ENCODE measurements at places on chromosomes 13 and 19. TPM values are rescaled to one million over a fixed set of nuclear protein-coding genes. Genes with fewer than 3 reads are reported as not detected.

The KEAP1 gene
- 49.2 TPM for total RNA-seq

- no peak for DNase-seq
- no peaks in the 10 kb centered on the region for H3K27me3 ChIP-seq
- no peaks in the 10 kb centered on the region for H3K4me1 ChIP-seq
- no peaks in the 10 kb centered on the region for H3K36me3 ChIP-seq
These were observed 2.7 kb downstream of the CNMD start for GRCh38 chr13:52736891-52737290.

GRCh38 chr13:46527237-46527636, 25.7 kb upstream of the LRCH1 start:
- DNase-seq: no peak
- no peaks in the 10 kb centered on the region for H3K36me3 ChIP-seq
- H3K4me1 ChIP-seq: no peaks in the 10 kb centered on the region
- no peak overlapping the region for H3K27ac ChIP-seq
- no peak overlapping the region for H3K4me3 ChIP-seq
- H3K27me3 ChIP-seq: no peaks in the 10 kb centered on the region

DNA sequence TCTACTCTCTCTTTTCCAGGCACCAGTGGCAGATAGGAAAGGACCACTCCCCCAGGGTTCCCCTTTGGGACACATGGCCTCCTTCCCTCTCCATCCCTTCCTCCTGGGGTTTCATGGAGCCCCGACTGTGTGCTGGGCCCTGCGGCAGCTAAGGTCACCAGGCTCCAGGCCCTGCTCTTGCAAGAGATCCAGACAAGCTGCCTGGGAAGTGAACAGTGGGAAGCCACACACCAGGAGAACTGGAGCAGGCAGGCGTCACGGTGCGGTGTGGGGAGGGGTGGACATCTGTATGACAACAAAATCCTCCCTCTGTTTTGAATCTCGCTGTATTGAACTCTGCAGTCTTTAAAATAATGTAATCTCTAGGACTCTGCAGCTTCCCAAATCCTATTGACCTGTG, 330.1 kb downstream of the UQCRFS1 start:
- H3K27ac ChIP-seq: no peak overlapping the region
- H3K4me1 ChIP-seq: no peaks in the 10 kb centered on the region
- no peak for DNase-seq
- H3K36me3 ChIP-seq: no peaks in the 10 kb centered on the region
- no peak overlapping the region for H3K4me3 ChIP-seq

DNA sequence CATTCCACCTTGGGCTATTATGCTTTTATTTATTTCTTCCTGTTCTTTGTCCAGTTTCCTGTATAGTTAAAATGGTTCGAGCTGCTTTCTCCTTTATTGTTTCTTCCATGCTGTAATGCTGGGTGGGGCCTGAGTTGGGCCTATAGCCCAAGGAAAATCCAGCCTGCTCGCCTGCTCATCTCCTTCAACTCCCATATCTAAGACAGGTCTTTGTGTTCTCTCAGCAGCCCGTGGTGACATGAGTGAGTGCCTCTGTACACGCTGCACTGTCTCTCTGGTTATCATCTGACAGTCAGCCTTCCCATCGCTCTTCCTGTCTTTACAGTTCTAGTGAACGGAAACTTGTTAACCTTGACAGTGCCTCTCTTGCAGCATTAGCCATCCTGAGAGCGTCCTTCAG, 221.9 kb upstream of the SLC10A2 start:
- no peak overlapping the region for H3K27ac ChIP-seq
- H3K27me3 ChIP-seq: no peaks in the 10 kb centered on the region
- no peak for DNase-seq
- H3K4me3 ChIP-seq: no peak overlapping the region

The RPL18A gene
- 3,117 TPM for total RNA-seq

The TEX101 gene
- total RNA-seq: not detected

DNA sequence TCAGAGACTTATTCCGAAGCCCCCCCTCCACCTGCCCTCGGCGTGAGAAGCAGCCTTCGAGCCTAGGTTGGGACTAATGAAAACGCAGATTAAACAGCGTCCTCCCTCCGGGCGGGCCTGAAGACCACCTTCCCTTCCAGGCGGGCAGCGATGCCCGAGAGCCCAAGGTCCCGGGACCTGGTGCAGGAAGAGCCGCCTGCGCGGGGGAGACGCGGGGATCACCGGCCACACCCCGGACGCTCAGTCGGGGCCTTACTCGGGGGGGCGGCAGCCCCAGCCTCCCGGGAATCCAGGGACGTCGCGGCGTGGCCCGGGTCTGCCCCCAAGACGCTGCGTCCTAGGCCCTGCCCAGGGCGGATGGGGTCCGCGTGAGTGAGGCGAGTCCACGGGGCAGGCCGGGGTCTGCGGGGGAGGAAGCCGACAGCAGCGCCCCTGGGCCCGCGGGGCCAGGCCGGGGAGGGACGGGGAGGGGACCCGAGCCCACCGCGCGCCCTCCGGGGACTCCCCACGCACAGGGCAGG, 33.3 kb upstream of the SPACA7 start:
- H3K27me3 ChIP-seq: no peaks in the 10 kb centered on the region
- no peaks in the 10 kb centered on the region for H3K4me1 ChIP-seq
- no peak overlapping the region for H3K27ac ChIP-seq
- no peak for DNase-seq
- H3K36me3 ChIP-seq: no peaks in the 10 kb centered on the region
- H3K4me3 ChIP-seq: no peak overlapping the region

The LILRB2 gene
- 0.58 TPM for total RNA-seq

The ZNF491 gene
- total RNA-seq: 3.0 TPM

- H3K4me1 ChIP-seq: no peaks in the 10 kb centered on the region
- no peaks in the 10 kb centered on the region for H3K36me3 ChIP-seq
- H3K27me3 ChIP-seq: peaks cover 3% of the 10 kb centered on the region
- H3K4me3 ChIP-seq: no peak overlapping the region
These were observed 67.4 kb upstream of the NFIC start for GRCh38 chr19:3298853-3299449.

The OR10H4 gene
- total RNA-seq: not detected

The CYP2F1 gene
- total RNA-seq: not detected

DNA sequence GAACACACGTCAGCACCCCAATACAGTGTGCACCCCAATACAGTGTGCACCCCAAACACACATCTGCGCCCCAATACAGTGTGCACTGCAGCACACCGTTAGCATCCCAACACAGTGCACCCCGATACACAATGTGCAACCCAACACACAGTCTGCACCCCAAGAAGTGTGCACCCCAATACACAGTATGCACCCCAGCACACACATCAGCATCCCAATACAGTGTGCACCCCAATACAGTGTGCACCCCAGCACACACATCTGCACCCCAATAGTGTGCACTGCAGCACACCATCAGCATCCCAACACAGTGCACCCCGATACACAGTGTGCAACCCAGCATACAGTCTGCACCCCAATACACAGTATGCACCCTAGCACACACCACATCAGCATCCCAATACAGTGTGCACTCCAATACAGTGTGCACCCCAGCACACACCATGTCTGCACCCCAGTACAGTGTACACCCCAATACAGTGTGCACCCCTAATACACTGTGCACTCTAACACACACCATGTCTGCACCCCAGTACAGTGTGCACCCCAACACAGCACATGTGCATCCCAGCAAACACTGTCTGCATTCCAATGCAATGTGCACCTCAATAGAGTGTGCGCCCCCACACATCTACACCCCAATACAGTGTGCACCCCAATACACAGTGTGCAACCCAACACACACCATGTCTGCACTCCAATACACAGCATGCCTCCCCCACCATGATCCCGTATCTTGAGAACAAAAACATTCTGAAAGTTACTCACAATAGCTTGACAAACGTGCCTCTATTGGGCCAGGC, 855 bp upstream of the CARS2 start:
- no peaks in the 10 kb centered on the region for H3K27me3 ChIP-seq
- H3K4me3 ChIP-seq: peak overlapping the region; percentile 49
- no peak for DNase-seq
- H3K36me3 ChIP-seq: peaks cover 3% of the 10 kb centered on the region

GRCh38 chr13:110424569-110425443, 117.7 kb downstream of the COL4A2 start:
- no peak overlapping the region for H3K4me3 ChIP-seq
- no peak overlapping the region for H3K27ac ChIP-seq
- peaks cover 11% of the 10 kb centered on the region for H3K4me1 ChIP-seq
- no peaks in the 10 kb centered on the region for H3K36me3 ChIP-seq

DNA sequence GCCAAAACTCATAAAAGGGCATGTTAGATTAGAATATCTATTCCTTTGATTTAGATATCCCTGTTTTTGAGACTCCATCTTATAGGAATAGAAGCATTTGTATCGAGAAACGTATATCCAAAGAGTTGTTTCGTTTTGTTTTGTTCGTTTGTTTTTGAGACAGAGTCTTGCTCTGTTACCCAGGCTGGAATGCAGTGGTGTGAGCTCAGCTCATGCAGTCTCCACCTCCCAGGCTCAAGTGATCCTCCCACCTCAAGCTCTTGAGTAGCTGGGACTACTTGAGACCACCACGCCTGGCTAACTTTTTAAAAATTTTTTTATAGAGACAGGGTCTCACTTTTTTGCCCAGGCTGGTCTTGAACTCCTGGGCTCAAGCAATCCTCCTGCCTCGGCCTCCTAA, 26.6 kb upstream of the ZMYM5 start:
- DNase-seq: no peak
- H3K36me3 ChIP-seq: no peaks in the 10 kb centered on the region
- H3K4me3 ChIP-seq: no peak overlapping the region
- no peaks in the 10 kb centered on the region for H3K4me1 ChIP-seq

The PRSS57 gene
- total RNA-seq: not detected

GRCh38 chr19:439167-439900, 21.5 kb downstream of the SHC2 start:
- no peaks in the 10 kb centered on the region for H3K27me3 ChIP-seq
- no peak for DNase-seq
- H3K4me1 ChIP-seq: no peaks in the 10 kb centered on the region
- H3K4me3 ChIP-seq: no peak overlapping the region

The NTN5 gene
- total RNA-seq: 2.3 TPM

The ZNF302 gene
- 50.8 TPM for total RNA-seq

The OSCAR gene
- total RNA-seq: 0.64 TPM

The SRRM5 gene
- total RNA-seq: 0.83 TPM

The ZNF723 gene
- total RNA-seq: not detected

The ZNF541 gene
- total RNA-seq: 0.53 TPM

The FUT1 gene
- 0.32 TPM for total RNA-seq

DNA sequence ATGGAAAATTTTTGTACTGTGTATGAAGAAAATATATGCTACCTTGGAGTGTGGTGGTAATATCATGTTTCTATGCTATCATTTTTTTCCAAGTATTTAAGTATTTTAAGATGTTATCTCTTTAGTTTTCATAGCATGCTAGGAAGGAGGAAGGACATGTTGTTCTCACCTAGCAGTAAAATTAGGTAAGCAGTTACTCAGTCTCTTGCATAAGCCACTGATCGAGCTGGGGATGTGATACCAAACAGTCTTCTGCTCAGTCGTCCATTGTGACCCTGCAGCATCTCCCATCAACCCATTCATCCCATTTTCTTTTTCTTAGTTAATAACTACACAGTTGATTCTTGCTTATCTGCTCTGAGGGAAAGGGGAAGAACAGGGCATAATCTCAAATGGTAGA, 130.6 kb downstream of the KLF5 start:
- no peak overlapping the region for H3K27ac ChIP-seq
- H3K36me3 ChIP-seq: no peaks in the 10 kb centered on the region
- no peaks in the 10 kb centered on the region for H3K27me3 ChIP-seq

DNA sequence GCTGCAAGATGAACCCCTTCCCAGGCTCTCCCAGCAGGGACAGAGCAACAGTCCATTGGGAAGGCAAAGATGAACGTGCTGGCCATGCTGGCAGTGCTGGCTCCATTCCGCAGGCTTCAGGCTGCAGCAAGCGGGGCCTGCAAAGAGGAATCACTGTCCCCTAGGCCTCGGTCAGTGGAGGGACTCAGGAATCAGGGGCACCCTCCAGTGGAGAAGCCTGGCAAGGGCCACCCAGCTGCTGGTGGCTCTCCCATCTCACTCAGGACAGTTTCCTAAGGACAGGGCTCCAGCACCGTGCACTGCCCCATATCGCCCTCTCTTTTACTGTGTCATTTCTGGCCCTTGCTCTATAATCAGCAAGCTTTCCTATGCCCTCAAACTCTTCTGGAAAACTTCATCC, 498.6 kb downstream of the EFNB2 start:
- no peaks in the 10 kb centered on the region for H3K36me3 ChIP-seq
- DNase-seq: no peak
- H3K4me3 ChIP-seq: no peak overlapping the region
- H3K27ac ChIP-seq: no peak overlapping the region

GRCh38 chr13:106423530-106423929, 111.9 kb downstream of the EFNB2 start:
- H3K27me3 ChIP-seq: no peaks in the 10 kb centered on the region
- no peaks in the 10 kb centered on the region for H3K4me1 ChIP-seq
- no peak overlapping the region for H3K4me3 ChIP-seq
- H3K36me3 ChIP-seq: no peaks in the 10 kb centered on the region
- DNase-seq: no peak
- H3K27ac ChIP-seq: no peak overlapping the region

- no peaks in the 10 kb centered on the region for H3K36me3 ChIP-seq
- peak overlapping the region; percentile 56 for H3K27ac ChIP-seq
- DNase-seq: peak; percentile 69
These were observed 17.2 kb upstream of the RNASEH2B start for GRCh38 chr13:50892210-50892944.

DNA sequence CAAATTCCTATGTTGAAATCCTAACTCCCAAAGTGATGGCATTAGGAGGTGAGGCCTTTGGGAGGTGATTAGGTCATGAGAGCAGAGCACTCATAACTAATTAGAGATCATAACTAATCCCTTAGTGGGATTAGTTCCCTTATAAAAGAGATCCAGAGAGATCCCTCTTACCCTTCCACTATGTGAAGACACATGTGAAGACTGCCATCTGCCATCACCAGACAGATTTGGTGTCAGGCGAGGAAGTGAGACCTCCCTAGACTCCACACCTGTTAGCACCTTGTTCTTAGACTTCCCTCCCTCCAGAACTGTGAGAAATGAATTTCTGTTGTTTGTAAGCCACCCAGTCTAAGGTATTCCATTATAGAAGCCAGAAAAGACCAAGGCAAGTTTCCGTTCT, 112.2 kb downstream of the NDFIP2 start:
- no peak overlapping the region for H3K27ac ChIP-seq
- H3K4me1 ChIP-seq: no peaks in the 10 kb centered on the region
- no peak overlapping the region for H3K4me3 ChIP-seq
- no peak for DNase-seq
- no peaks in the 10 kb centered on the region for H3K27me3 ChIP-seq
- H3K36me3 ChIP-seq: no peaks in the 10 kb centered on the region

- no peaks in the 10 kb centered on the region for H3K36me3 ChIP-seq
- no peaks in the 10 kb centered on the region for H3K4me1 ChIP-seq
- no peak overlapping the region for H3K4me3 ChIP-seq
- no peaks in the 10 kb centered on the region for H3K27me3 ChIP-seq
- no peak overlapping the region for H3K27ac ChIP-seq
- no peak for DNase-seq
These were observed 24.7 kb upstream of the SPATA13 start for GRCh38 chr13:24135674-24136300.

All from CD4-positive, alpha-beta memory T cell (primary cell).